LoVo (cell line): ENCODE measurements at places on chromosomes 13 and 19.

DNA sequence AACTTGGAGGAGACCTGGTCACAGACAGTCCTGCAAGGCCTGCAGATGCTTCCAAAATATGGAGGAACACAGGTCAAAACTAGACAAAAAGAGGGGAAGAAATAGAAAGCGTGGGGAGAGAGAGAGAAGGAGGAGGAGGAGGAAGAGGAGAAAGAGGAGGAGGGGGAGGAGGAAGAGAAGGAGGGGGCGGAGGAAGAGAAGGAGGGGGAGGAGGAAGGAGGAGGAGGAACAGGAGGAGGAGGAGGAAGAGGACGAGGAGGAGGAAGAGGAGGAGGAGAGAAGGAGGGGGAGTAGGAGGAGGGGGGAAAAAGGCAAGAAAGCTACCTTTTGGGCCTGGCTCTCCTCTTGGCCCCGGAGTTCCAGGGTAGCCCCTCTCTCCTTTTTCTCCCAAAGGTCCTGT, 105.8 kb downstream of the COL4A1 start:
- no peak for DNase-seq

DNA sequence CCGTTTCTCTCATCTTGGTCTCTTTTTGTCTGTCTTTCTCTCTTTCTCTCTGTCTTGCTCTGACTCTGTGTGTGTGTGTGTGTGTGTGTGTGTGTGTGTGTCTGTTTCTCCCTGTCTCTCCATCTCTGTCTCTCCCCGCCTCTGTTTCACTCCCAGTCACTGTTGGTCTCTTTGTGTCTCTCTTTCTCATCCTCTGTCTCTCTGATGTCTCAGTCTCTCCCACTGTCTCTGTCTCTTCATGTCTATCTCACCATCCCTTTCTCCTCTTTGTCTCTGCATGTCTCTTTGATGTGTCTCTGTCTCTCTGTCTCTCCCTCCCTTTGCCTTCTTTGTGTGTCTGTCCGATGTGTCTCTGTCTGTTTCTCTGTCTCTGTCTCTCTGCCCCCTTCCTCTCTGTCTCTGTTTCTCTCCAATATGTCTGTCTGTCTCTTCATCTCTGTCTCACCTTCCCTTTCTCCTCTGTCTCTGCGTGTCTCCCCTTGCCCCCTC, 2.5 kb downstream of the NFIC start:
- no peak for DNase-seq

DNA sequence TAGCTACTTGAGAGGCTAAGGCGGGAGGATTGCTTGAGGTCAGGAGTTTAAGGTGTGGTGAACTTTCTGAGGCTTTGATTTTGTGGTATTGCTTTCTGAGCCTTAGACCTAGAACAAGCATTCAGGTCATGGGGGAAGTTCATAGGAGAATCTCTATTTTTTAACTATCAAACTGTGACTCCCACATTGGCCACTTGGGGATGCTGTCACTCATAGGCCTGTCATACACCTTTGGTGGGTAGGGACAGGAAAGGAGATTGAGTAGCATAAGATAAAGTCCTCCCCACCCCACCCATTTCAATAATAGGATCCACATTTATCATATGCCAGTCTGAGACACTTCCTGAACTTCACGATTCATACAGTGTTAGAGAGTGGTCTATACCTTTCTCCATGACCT, 41.9 kb upstream of the PSG2 start:
- no peak for DNase-seq

GRCh38 chr19:33291623-33292534, 10.5 kb downstream of the CEBPA start:
- no peak for DNase-seq

DNA sequence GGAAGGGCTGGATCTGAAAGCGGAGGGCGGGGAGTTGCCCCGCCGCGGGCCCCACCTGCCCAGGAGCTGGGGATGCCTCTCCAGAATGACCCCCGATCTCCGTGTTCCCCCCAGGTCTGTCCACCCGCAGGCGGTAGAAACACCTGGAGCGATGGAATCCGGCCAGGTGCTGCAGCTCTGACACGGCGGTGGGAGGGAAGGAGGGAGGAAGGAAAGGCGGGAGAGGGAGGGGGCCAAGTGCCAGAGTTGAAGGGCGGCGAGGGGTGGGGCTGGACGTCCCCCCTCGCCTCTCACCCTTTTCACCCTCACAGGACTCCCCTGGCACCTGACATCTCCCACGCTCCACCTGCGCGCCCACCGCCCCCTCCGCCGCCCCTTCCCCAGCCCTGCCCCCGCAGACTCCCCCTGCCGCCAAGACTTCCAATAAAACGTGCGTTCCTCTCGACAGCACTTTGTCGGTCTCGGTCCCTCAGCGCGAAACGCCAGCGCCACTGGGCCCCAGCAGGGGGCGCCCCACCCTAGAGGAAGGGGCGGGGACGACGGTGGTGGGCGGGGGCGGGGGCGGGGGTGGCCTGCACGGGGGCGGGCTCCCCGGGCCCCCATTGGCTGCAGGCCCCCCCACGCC, 337 bp upstream of the FXYD7 start:
- no peak for DNase-seq

GRCh38 chr13:98937911-98938381, 39.9 kb downstream of the DOCK9 start:
- DNase-seq = no peak

GRCh38 chr19:32691952-32692726, 518 bp downstream of the NUDT19 start:
- peak; percentile 43 for DNase-seq

DNA sequence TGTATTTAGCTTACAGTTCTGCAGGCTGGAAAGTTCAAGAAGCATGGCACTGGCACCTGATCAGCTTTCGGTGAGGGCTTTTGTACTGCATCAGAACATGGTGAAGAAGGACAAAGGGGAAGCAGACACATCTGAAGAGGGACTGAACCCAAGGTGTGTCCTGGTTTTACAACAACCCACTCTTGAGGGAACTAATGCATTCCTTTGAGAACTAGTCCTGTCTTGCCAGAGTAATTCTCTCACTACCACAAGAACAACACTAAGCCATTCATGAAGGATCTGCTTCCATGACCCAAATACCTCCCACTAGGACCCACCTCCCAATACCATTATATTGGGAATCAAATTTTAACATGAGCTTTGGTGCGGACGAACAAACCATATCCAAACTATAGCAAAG, 93.6 kb downstream of the RFC3 start:
- no peak for DNase-seq

DNA sequence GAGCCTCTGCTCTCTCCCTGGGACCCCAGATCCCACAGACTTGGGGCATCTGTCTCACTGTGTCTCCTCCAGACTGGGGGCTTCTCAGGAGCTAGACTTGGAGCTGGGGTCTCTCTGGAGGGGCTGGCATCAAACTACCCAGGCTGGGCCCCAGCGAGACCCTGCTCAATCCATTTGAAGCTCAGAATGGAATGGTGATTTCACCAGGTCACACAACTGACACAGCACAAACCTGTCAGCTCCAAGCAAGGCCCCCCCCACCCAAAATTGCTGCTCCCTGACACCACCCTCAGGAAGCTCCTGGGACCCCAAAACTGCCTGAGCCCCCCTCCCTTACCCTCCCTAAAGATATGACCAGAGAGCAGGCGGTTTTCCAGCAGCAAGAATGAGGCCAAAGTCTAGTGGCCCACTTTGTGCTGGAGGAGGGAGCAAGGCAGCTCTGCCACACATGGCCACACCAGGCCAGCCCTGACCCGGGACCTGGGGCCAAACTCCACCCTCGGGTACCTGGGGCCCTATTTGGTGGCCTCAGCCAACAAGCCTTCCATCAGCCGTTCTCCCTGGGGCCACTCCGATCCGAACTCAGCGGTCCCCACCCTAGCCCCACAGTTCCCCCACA, 2.4 kb downstream of the NR2F6 start:
- DNase-seq = no peak

DNA sequence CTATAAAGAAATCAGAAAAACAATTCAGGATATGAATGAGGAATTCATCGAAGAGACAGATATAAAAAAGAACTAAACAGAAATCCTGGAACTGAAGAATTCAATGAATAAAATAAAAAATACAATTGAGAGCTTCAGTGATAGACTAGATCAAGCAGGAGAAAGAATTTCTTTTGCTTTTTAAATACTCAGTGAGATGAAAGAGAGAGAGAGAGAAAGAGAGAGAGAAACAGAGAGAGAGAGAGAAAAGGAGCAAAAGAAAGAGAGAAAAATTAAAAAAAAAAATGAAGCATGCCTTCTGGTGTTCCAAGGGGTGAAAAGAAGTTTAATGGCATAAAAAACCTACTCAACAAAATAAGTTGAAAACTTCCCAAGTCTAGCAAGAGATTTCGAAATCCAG, 22.0 kb upstream of the SLC7A9 start:
- DNase-seq = no peak

DNA sequence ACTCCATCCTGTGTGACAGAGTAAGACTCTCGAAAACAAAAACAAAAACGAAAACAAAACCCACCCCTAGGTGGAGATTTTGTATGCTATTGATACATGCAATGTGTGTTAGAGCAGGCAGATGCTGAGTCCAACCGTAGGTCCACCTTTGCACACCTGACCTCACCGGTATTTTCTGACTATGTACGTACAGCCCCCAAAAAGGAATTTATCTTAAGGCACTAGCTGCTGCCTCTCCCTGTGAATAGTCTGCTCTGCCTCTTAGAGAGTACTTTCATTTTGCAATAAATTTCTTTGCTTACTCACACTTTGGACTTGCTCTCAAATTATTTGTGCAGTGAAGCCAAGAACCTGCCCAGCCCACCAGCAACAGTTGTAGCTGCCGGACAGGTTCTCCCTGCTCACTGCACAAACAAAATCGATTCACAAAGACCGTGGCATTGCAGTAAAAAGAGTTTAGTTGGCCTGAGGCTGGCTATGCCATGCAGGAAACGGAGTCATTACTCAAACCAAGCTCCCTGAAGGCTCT, 8.2 kb upstream of the ZNF77 start:
- peak; percentile 52 for DNase-seq

DNA sequence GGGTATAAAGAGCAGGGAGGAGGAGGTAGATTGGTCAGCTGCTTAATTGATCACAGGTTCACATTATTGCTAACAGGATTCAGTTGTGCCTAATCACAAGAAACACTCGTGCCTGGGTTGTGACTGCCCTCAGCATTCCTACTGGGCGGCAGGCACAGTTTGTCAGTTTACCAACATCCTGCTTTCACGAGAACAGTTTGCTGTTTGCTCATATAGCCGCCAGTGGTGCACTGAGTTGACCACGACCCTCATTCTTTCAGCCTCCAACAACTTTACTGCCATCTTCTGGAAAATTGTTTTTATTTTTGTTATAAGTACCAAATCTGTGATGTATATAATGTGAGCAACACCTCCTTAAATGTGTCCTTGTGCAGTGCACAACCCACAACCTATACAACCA, 16.2 kb upstream of the IFT88 start:
- DNase-seq = no peak

GRCh38 chr13:110799246-110800236, 86.0 kb downstream of the ING1 start:
- no peak for DNase-seq

DNA sequence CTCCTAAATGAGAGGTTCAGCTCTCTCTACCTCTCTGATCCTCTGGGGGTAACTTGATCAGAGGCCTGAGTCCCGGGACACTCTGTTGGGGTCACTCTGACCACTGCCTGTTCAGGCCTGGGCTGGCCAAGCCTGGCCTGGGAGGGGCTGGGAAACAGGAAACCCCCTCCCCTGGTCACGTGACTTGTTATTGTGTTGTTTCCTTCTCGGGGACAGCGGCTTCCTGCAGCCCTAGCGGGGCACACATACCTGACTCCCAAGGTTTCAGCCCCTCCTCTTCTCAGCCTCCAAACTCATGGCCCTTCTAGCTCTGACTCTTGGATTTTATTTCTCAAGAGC, at the start of gene USHBP1:
TSS of gene USHBP1 (minus strand) at position 105 of the 339 bp plus-strand sequence. CDS start 446 bp downstream, outside the sequence.
- DNase-seq = no peak

- no peak for DNase-seq
Measured at GRCh38 chr13:97526556-97526955, 92.6 kb downstream of the RAP2A start.

- no peak for DNase-seq
Measured at GRCh38 chr13:99316224-99316623, 9.0 kb upstream of the GPR183 start.

DNA sequence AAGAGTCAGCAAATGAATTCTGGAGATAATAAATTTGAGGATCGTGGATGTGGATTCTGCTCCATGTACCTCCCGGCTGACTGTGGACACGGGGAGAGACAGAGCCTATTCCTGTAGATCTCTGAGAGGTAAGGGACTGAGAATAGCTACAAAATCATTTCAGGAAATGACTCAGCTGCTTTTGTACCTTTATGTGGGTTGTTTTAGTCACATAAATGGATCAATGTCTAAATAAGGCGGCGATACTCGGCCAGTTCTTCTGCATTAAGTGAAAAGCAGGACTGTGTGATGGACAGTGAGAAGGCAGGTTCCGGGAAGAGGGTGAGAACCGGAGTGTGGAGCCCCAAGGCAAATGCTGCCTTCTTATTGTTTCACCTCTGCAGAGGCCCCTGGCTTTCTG, 128.1 kb downstream of the EFNB2 start:
- DNase-seq = no peak

- DNase-seq = peak; percentile 67
Measured at GRCh38 chr19:35468637-35469036, 20.6 kb downstream of the FFAR2 start.

- DNase-seq = no peak
Measured at GRCh38 chr13:29449726-29450125, 145.8 kb downstream of the SLC7A1 start.

DNA sequence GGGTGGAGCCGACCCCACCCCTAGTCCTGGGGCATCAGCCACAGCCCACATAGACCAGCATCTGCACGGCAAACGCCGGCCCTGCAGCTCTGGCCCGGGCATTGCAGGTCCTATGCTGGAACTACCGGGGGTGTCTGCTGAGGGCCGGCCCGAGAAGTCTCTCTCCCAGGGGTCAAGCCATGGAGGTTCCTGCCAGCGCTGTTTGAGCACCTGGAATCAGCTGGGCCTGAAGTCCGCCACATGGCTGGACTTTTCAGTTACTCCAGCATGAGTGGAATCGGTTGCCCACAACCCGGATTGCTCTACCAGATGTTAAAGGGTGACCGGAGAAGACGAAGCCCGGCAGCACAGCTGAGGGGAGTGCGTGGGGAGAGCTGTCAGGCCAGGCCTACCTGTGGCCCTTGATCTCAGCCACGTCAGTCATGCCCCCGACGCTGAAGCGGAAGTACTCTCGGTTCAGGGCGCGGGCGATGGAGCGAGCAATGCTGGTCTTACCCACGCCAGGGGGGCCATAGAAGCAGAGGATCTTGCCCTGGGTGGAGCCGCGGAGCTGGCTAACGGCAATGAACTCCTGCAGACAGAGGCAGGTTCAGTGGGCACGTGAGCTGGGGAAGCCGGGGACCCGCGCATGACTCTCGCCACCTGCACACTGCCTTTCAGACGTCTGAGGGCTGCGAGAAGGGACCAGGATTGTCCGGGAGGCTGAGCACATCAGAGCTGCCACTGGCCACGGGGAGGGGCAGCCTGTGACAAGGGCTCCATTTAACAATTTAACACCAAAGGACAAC, 8.7 kb downstream of the RPL36 start:
- DNase-seq = no peak

- no peak for DNase-seq
Measured at GRCh38 chr19:47023448-47023794, 3.8 kb downstream of the NPAS1 start.

- DNase-seq = no peak
Measured at GRCh38 chr13:110330491-110331011, 23.5 kb downstream of the COL4A2 start.

GRCh38 chr13:46578590-46578975, 25.6 kb downstream of the LRCH1 start:
- DNase-seq = no peak

GRCh38 chr13:112178769-112179168, 111.8 kb downstream of the SOX1 start:
- DNase-seq = no peak
